ENCODE measurements at places on chromosomes 12 and 14.
A peak's percentile ranks its signal among the peaks of the same experiment; 100 is the strongest.

DNA sequence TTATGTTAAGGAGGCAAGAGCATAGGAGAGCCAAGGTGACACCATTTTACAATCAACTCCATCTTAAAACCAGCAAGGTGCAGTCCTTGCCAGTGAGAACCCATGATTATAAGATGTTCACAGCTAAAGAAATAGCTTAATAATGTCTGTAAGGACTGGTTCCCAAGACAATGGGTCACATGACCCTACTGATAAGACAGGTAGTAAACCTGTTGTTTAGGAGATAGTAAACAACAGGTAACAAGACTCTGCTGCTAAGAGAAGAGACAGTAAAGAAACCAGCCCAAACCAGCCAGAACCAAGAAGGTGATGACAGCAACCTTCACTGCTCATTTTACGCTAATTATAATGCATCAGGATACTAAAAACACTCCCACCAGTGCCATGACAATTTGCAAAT lies 23.2 kb upstream of the BCAT1 start:
- no peak for DNase-seq

DNA sequence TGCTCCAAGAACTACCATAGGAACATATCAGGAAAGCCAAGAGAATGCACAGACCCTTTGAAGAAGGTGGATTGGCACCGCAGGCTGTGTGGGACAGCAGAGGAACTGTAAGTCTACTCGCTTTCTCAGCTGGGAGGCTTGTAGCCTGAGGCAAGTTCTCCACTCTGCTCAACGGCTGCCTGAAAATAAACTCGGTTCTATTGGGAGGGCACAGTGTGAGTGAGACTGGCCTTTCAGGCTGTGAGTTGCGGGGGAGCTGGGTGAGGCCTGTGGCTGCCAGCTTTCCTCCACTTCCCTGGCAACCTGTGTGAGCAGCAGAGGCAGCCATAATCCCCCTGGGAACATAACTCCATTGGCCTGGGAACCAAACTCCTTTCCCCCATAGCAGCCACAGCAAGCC lies 132.1 kb downstream of the ANKS1B start:
- no peak for DNase-seq

DNA sequence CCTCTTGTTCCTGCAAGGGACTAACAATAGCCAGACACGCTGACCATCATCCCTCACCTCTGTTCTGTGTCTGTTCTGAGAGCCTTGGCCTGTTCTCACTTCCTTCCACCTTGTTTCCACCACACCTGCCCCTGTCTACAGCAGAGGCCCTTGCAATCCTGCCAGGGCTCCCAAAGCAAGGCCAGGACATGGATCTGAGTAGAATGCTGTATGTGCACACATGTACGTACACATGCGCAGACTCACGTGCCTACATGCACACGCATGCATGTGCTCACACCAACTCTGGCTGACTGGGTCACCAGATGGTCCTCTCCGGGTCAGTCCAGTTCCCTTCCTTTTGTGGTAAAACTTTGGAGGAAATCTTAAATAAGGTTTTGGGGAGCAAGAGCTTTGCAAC lies 133.0 kb upstream of the C14orf180 start:
- no peak for DNase-seq

DNA sequence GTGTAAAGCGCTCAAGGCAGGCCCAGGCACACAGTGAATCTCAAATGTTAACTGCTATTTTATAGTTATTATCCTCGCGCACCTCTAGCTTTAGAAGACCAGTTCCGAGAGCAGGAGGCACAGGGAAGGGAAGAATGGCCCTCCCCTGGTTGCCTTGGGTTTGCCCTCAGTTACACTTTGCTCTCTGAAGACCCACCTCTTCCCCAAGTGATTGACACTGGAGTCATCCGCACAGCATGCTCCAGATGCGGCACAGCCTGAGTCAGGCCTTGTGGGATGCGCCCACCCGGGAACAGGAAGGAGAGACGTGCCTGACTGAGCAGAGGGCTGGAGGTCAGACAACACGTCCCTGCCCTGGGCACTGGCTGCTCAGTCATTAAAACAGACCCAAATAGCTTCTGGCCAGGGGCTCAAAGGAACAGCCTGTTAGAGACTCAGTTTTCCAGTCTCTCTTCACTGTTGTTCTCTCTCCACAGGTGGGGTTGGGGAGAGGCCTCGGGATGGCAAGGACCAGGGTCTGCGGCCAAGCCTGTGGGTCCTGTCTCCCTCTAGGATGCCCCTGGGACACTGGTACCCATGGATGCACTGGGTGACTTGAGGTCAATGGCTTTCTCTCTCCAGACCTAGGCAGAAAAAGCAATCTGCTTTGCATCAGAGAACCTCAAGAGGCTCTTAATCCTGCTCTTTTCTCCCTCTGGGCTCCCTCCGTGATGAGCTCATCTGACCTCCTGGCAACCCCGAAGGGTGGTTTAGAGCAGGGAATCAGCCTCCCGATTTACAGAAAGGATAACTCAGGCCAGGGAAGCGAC lies 13.6 kb upstream of the MLXIP start:
- DNase-seq, result peak; percentile 37

GRCh38 chr14:59317346-59317745 lies 128.9 kb downstream of the DAAM1 start:
- DNase-seq, result no peak

DNA sequence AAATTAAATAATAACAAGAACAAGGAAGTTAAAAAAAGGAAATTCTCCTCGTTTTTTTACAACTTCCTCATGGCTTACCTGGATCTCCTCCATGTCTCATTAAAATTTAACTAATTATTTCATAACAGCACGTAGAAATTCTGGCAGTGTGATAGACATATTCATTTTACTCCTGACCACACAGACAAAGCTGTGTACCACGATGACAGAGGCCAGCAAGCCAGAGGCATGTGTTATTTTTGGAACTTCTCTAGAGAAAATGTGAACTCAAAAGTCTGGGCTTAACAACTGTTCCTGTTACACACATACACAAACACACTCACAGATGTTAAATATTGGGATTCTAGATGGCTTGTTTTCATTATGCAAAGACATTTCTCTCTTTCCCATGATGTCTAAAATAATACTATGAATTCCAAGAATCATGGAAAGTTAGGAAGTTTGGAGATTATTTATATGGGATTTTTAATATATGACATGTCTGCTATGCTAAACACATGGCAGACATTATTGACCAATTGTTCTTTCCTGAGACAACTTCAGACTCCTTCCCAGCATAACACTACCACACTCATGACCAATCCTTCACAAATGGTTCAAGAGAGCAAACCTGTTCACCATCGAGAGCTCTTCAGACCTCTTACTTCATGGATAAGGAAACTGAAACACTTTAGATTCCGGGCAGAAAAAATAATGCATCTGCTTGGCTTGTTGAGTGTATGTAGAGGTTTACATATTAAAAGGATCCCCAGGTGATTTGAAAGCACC lies 158.7 kb downstream of the DACT1 start:
- DNase-seq, result no peak

- DNase-seq, result no peak
These were observed 17.3 kb upstream of the YAF2 start for GRCh38 chr12:42255221-42255865.

DNA sequence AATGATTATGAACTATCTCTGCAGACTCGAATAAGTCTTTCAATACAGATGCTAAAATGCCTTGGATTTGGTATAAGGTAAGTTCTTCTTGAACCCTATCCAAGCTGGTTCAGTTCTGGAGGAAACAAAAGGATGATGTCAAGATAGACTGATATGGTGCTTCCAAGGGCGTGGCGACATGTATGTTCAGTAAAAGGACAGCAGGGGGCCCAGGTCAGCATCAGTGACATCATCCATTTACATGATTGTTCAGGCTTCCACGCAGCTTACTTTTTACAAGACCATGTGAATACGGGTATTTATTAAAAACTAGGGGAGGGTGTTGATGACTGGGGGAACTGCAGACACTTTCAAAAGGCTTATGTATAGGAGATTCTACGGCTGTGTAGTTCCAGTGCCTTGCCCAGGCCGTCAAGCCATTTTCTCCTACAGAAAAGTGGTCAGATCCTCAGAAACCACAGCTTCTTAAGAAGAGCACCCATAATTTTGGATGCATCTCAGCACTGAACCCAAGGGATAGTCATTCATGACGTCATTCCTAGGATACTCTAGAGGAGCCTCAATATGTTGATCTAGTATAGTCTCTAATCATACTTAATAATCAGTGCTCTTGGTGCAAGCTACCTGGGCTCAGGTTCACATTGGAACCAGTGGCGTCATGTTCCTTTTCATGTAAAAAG lies 527.7 kb downstream of the FUT8 start:
- DNase-seq, result no peak

DNA sequence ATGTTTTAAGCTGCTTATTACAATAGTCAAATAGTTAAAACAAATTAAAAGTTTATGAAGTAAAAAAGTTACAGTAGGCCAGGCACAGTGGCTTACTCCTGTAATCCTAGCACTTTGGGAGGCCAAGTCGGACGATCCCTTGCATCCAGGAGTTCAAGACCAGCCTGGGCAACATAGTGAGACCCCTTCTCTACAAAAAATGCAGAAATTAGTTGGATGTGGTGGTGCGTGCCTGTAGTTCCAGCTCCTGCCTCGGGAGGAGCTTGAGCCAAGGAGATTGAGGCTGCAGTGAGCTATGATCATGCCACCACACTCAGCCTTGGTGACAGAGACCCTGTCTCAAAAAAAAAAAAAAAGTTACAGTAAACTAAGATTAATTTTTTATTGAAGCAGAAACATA lies 142.6 kb downstream of the MIPOL1 start:
- no peak for DNase-seq

- no peak for DNase-seq
These were observed 43.8 kb upstream of the BMP4 start for GRCh38 chr14:54000341-54000811.

GRCh38 chr12:64171715-64172114 lies 50.4 kb downstream of the KICS2 start:
- DNase-seq, result no peak

DNA sequence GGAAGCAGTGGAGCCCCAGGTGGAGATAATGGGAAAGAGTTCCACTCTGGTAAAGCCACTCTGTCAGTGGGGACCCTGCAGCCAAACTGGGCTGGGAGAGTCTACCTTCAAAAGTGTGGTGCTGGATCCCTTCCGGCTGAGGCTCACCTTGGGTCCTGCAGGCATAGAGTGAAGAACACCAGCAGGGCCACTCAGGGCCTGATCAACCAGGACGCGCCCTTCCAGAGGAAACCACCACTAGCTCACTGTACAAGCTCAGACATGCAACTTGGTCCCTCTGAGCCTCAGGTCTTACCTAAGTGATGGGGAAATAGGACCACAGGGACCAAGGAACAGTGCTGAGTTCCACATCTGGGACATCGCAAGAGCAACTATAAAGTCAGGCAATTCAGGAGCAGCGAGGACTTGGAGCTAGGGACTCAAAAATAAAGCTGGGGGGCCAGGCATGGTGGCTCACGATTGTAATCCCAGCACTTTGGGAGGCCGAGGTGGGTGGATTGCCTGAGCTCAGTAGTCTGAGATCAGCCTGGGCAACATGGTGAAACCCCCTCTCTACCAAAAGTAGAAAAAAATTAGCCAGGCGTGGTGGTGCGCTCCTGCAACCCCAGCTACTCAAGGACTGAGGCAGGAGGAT lies 5.9 kb upstream of the PRPH start:
- DNase-seq, result no peak

DNA sequence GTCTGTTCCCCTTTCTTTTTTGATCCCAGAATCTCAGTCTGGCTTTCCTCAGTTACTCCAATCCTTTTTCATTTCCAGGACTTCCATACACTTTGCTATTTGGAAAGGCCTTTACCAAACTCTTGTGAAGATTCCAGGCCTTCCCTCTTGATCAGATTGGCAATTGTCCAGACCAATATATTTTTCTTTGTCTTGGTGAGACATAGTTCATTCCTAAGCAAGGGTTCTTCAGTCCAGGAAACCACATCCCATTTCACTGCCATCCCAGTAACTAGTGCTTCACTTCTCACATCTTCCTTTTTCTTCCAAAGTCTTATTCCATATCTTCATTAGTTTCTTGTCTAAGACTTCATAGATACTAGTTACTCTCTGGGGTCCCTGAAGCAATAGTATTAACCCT lies 2.1 kb upstream of the PTPRQ start:
- no peak for DNase-seq

- no peak for DNase-seq
These were observed 24.5 kb downstream of the JDP2 start for GRCh38 chr14:75452324-75452723.

Data from femur (tissue), 1 donor.